Panc1 (cell line): ENCODE measurements at places on chromosomes 11 and 22.

- DNase-seq, result no peak
These were observed 226.4 kb downstream of the FAM181B start for GRCh38 chr11:82507288-82507687.

- no peak for DNase-seq
These were observed 43.5 kb downstream of the OSBP start for GRCh38 chr11:59572091-59572490.

DNA sequence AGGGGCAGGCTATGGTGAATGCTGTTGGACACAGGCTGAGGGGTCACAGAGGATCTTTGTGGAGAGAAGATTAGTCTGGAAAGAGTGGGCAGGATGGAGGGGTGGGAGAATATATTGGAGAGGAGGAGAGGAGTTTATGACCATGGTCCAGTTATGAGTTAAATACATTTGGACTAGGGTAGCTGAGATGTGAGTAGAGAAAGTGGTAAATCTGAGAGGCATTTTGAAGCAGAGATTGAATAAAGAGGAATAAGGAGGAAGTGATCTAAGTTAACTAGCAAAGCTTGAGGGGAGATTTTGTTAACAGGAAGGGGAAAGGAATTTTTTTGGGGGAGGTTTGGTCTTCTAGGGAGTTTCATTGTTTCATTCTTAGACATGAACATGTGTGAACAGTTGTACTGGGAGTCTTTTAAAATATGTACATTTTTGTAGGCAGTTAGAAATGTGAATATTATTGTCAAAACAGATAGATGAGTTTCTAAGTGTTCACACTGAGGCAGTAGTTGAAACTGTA lies 43.1 kb upstream of the EED start:
- DNase-seq, result no peak

- DNase-seq, result no peak
These were observed 23.7 kb upstream of the MICAL3 start for GRCh38 chr22:18048041-18048440.

- DNase-seq, result no peak
These were observed 117.2 kb downstream of the APIP start for GRCh38 chr11:34798985-34799384.

DNA sequence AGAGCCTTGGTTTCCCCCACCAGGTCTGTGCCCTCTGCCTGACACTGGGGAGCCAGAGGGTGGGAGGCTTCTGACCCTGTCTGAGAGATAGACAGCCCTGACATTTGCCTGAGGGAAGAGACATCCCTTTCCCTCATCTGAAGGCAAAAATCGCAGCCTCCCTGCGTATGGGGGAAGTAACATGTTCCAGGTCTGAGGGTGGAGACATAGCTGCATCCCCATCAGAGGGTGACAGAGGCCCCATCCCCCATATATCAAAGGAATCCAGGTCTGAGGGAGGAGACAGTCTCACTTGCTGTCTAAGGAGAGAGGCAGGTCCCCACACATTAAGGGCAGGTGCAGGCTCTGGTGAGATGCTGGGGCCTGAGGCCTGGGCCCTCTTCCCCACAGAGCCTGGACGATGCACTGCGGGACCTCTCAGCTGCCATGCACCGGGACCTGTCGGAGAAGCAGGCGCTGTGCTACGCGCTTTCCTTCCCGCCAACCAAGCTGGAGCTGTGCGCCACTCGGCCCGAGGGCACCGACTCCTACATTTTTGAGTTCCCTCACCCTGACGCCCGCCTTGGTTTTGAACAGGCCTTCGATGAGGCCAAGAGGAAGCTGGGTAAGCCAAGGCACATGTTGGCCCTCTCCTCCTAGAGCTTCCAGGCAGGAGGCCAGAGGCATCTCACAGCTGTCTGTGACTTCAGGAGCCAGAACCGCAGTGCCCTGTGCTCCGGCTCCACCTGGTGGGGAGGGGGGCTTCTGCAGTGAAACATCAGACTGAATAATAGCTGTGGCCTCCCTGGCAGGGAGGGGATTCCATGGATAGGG lies 16.1 kb upstream of the RELT start:
- DNase-seq, result no peak

DNA sequence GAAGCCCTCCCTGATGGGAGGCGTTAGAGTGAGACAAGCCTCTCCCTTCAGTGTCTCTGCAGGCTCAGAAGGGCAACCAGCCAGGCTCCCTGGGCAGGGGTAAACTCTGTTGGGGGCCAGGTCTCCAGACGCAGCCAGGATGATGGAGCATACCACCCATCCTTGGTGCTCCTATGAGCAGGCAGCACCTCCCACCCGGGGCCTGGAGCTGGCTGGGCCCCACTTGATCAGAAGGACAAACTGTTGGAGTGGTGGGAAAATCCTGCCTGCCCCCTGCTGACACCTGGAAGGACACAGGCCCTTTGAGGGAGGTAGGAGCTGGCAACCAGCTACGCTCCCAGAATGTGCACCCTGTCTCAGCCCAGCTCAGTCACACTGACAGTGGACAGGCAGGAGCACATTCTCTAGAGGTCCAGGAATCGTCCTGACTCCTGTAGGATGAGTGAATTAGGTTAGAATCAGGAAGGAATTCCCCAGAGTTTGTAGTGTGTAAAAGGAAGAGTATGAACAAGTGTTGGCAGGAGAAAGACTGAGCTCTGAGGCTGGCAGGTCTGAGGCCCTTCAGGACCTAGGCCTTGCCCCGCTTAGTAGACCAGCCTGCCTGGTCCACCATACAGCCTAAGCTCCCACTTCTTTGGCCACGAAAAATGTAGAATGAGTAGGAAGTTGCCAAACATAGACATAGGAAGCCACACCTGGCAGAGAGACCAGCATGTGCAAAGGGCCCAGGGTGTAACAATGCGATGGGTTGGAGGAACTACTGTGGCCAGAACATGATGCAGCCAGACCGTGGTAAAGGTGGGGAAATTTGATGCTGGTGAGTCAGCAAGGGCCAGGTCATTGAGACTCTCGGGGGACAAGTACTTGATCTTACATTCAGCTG lies 19.1 kb downstream of the ARHGEF17 start:
- DNase-seq, result no peak

DNA sequence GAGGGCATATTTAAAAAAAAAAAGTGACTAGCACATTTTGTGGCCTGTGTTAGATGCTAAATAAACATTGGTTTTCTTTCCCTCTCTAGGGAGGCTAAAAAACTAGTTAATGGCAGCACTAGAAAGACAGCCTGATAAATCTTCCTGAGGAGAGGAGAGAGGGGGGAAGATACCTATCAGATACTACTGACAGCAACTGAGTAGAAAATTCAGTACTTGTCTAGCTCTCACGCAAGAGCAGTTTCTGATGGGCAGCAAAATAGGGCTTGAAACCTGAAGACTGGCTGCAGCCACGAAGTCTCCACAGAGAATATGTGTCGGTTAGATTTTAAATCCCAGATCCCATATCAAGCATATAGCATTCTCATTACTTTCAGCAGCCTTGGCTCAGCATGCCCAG lies 388.2 kb downstream of the KCNA4 start:
- DNase-seq, result no peak

- no peak for DNase-seq
These were observed 8.0 kb downstream of the DENND6B start for GRCh38 chr22:50318698-50319411.

GRCh38 chr11:119680541-119681360 lies 48.2 kb downstream of the NECTIN1 start:
- no peak for DNase-seq

DNA sequence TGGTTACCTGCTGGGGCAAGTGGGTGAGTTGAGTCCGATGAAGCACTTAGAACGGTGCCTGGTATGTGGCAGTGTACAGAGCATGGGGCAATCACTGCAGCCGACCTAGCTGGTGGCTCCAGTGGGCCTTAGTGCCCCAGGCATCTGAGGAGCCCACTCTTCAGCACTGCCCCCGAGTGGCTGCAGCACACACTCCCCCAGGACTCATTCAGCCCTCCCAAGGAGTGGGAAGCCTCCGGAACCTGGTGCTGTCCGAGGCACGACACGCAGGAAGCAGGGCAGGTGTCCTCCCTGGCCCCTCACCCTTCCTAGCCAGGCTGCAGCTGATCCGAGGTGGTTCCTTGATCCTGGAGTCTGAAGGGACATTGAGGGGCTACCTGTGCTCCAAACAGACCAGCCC lies 42.4 kb upstream of the PRODH start:
- DNase-seq, result no peak

GRCh38 chr22:31623592-31624304 lies 38.3 kb downstream of the PISD start:
- DNase-seq, result no peak

GRCh38 chr11:132352497-132352896 lies 982.1 kb downstream of the NTM start:
- no peak for DNase-seq

- DNase-seq, result no peak
These were observed 7.3 kb upstream of the TP53I11 start for GRCh38 chr11:44957776-44958564.

DNA sequence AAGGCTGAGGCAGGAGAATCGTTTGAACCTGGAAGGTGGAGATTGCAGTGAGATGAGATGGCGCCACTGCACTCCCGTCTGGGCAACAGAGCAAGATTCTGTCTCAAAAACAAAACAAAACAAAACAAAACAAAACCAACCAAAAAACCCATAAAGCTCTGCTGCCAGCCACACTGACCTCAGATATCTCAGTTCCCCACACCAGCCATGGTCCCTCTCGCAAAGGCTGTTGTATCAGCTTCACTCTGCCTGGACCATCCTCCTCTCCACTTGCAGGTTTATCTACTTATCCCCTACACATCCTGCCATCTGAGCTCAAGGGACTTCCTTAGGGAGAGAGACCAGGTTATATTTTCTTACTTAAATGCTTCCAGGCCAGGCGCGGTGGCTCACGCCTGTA lies 11.1 kb downstream of the BACE1-AS start:
- DNase-seq, result no peak

DNA sequence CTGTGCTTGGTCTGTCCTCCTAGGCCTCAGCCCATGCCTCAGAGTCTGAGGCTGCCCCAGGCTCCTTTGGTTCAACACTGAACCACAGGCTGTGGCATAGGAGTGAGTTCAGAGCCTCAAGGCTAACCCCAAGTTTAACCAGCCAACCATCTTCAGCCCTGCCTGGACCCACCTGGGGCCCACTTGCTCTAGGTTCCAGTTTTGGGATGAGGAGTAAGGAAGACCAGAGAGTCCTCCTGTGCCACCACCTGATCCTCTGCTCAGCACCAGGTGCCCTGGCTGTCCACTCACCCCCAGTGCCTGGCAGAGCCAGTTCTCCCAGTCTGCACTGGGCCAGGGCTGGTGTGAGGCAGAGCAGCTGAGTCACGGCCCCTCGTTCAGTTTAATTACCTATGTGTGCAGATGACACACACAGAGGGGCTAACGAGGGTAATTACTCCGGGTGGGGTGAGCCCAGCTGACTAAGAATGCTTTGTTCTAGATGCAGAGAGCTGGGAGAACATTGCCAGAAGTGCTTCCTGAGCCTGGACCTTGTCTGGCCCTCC lies 12.0 kb upstream of the TMPRSS13 start:
- DNase-seq, result no peak

DNA sequence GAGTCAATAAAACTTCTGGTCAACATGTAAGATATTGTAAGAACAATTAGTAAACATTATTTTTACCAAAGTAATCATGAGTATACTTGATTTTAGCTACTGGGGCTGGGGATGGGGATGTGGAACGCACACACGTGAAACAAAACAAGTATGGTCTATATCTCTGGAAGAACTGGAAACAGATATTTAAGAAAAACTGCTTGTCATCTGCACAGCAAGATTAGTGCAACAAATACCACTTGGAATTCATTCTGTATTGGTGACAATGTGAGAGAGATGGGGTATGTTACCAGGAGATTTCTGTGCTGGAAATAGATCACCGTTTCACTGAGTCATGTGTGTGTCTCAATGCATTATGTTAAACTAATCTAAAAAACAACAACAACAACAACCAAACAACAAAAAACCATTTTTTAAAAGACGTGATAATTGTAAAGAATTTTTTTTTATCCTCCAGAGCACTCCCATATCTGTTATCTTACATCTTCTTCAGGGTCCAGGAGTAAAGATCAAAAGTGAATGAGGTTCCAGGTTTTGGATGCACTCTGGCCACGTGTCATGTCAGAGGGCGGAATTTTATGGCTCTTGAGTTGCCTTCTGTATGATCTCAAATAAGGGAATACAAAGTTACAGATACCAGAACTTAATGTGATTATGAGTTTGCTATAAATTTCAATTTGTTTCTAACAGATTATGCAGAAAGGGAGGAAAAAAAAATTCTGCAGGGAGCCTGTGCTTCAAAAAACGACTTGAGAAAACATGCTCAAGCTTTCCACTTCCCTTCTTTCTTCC lies 153.0 kb downstream of the BBOX1 start:
- DNase-seq, result no peak

GRCh38 chr11:131033151-131033651 lies 116.9 kb upstream of the SNX19 start:
- peak; percentile 25 for DNase-seq

DNA sequence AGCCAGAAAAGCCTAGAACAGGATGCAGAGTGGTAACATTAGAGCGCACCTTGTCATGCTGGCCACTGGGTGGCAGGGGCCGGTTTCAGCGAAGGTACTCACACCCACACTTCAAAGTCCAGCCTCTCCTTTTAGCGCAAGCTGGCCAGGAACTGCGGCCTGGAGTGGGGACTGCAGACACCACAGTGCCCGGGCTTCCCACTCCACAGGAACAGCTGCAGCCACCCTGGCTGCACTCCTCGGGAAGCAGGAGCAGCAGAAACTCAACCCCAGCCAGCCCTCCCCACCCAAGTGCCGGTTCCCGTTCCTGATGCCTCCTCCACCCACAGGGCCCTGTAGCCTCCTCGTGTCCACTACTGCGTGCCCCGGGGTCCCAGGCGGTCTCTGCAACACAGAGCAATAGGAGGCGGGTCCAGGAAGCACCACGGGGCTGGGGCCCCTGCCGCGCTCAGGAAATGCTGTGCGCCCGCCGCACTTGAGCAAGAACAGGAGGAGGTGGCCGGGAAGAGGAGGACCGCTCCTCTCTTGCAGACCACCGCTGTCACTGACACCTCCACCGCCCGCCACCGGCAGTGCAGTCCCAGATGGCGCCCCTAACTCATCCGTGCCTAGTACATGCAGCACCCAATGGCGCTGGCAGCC lies 2.2 kb downstream of the RFPL2 start:
- no peak for DNase-seq

DNA sequence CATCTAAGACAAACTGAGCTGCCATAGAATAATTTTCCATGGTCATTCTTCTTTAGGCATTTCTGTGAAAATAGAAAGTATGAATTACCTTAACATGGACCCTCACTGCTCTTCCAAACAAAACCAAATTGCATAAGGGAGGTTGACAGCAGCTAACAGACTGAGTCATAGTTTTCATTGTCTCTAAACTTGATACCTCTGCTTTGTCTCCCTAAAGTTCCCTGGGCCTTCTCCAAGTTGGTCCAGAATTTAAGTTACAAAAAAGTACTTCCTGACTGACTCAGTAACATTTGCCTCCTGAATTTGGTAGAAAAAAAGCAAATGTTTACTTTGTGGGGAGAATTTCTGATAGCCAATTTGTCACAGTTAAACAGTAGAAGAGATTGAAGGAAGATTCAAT lies 3.0 kb downstream of the OR8D1 start:
- no peak for DNase-seq
